Activated T-helper 1 cell treated with anti-CD3 and anti-CD28 coated beads, Interleukin-12 subunit alpha, Interleukin-12 subunit beta, Interleukin-2, Interleukin-4 antibody, amounts not matched to agents 30 ng/mL and 10 ng/mL and 1 ng/mL, durations not matched to agents 14 hours and 24 hours and 36 hours (primary cell): ENCODE measurements at places on chromosomes 2 and 18.
A peak's percentile ranks its signal among the peaks of the same experiment; 100 is the strongest.

DNA sequence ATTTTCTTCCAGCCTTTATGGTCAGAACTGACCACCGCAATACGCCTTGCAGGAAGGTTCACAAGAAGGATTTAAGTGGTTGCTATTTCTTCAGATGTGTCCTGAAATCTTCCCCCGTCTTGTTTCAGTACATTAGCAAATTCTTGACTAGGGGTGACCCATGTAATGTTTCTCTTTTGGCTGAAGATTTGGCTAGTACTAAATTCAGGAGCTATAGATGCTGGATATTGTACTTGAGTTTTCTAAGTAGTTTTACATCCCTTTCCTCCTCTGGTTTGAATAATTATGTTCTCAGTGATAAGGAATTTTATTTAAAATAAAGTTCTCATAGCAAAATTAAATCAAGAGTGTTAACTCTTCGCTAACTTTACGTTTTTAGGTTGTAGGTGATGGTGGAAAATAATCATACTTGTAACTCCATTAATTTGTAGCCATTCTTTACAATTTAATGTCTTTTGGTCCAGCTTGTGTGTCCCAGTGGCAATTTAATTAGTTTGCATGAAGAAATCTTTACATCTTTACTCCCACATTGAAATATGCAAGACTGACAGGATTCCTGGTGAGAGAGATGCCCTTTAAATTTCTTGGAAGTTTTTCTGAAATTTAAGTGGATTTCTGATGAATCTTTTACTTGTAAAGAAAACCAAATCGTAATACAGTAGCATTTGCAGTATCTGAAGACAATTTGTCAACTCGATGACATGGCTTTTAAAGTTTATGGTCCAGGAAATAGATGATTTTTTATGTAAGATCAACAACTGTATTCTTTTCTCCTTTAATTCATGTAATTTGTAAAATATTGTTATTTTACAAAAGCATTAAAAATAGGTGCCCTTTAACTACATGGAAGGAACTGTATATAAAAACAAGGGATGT, 2.8 kb downstream of the PHLPP1 start:
- H3K4me1 ChIP-seq: peaks cover 52% of the 10 kb centered on the region
- DNase-seq: no peak
- H3K27ac ChIP-seq: no peak overlapping the region
- H3K27me3 ChIP-seq: peaks cover 26% of the 10 kb centered on the region
- peaks cover 6% of the 10 kb centered on the region for H3K36me3 ChIP-seq

- peaks cover 34% of the 10 kb centered on the region for H3K36me3 ChIP-seq
- peaks cover 87% of the 10 kb centered on the region for H3K4me1 ChIP-seq
- H3K27ac ChIP-seq: peak overlapping the region; percentile 80
- peak; percentile 42 for DNase-seq
- H3K27me3 ChIP-seq: no peaks in the 10 kb centered on the region
Observed at GRCh38 chr2:225002039-225002655, 40.1 kb downstream of the DOCK10 start.

- H3K27me3 ChIP-seq: peaks cover 24% of the 10 kb centered on the region
- H3K27ac ChIP-seq: no peak overlapping the region
- no peak for DNase-seq
- no peak overlapping the region for H3K4me3 ChIP-seq
- H3K4me1 ChIP-seq: peaks cover 6% of the 10 kb centered on the region
Observed at GRCh38 chr2:12948231-12948960, 231.7 kb downstream of the TRIB2 start.

DNA sequence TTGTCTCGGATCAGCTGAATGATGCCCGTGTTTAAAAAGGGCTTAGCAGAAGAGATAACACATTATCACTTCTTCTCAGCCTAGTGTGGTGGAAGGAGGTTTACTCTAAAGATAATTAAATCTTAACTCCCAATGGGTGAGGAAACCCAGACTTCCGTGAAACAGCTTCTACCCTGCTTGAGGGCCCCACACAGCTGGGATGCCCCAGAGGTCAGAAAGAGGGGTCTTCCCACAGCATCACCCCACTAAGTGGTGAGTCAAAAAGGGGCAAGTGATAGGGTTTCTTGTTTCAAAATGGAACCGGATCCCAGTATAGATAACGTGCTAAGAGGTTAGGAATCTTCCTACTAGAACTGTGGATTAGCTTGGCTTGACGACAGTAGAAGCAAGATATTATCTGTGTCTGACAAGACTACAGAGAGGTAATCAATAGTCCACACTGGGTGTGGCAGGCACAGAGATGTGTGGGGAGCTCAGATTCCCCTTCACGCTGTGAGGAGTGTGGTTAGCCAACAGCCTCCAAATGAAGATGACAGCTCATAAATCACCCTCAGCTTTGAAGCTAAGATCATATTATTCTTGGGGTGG, 129.6 kb upstream of the COPS8 start:
- DNase-seq: no peak
- H3K27ac ChIP-seq: no peak overlapping the region
- H3K4me3 ChIP-seq: no peak overlapping the region
- H3K4me1 ChIP-seq: peaks cover 9% of the 10 kb centered on the region

DNA sequence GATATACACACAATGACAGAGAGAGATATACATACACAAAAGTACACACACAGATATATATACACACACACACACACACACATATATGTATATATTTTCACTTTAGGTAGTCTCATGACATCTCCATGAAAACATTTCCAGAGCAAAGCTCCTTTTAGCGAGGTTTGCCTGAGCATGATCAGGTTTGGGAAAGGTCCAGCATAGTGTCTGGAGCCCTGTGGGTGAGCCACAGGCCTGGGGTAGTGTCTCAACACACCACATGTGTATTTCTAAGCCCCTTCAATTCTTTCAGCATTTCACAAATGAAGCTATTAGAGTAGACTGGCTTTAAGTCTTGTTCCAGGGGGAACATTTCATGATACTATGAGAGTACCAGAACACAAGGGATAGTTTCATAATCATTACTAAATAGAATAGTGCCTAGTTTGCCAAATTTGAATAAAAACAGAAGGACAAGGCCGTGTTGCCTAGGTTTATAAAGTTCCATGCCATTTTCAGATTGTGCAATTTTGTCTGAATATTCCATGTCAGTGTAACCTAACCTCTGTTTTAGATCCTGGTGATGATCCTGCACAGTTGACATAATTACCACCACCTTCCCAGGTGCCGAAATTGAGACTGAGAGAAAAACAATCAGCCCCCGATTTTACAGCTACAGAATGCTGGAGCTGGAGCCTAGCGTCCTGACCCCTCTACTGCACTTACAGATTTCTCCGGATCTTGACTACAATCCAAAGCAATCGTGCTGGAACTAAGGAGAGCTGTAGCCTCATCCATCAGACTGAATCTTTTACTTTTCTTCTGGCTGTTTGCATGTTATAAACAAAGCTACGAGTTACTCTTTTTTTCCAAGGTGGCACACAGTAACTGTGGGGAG, 332.7 kb downstream of the CYRIA start:
- H3K27ac ChIP-seq: no peak overlapping the region
- H3K36me3 ChIP-seq: no peaks in the 10 kb centered on the region
- DNase-seq: no peak
- H3K27me3 ChIP-seq: peaks cover 3% of the 10 kb centered on the region

GRCh38 chr2:61898810-61899209, 6.7 kb upstream of the COMMD1 start:
- peaks cover 2% of the 10 kb centered on the region for H3K27me3 ChIP-seq
- no peak for DNase-seq
- H3K27ac ChIP-seq: no peak overlapping the region
- H3K4me1 ChIP-seq: no peaks in the 10 kb centered on the region

DNA sequence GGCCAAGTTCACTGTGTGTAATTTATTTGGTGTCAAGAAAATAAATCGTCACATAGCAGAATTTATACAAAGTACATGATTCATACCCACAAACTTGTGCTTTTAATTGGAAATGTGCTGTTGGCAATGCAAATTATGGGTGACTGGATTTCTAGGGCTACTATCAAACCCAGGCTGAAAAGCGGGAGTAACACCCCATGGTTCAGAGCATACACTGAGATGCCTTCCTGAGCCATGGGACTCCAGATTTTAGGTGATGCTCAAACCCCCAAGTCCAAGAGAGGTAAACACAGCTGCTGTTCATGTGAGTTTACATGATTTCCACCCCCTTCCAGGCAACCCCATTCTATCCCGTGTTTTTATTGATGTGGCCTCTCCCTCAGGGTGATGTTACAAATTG, 565.9 kb upstream of the ID2 start:
- no peak for DNase-seq
- H3K27me3 ChIP-seq: peaks cover 2% of the 10 kb centered on the region
- no peak overlapping the region for H3K4me3 ChIP-seq
- peaks cover 30% of the 10 kb centered on the region for H3K4me1 ChIP-seq
- H3K27ac ChIP-seq: no peak overlapping the region
